ENCODE measurements at places on chromosomes 12 and 14.

- no peak for DNase-seq
Observed at GRCh38 chr12:113082486-113083148, 26.1 kb downstream of the DTX1 start.

DNA sequence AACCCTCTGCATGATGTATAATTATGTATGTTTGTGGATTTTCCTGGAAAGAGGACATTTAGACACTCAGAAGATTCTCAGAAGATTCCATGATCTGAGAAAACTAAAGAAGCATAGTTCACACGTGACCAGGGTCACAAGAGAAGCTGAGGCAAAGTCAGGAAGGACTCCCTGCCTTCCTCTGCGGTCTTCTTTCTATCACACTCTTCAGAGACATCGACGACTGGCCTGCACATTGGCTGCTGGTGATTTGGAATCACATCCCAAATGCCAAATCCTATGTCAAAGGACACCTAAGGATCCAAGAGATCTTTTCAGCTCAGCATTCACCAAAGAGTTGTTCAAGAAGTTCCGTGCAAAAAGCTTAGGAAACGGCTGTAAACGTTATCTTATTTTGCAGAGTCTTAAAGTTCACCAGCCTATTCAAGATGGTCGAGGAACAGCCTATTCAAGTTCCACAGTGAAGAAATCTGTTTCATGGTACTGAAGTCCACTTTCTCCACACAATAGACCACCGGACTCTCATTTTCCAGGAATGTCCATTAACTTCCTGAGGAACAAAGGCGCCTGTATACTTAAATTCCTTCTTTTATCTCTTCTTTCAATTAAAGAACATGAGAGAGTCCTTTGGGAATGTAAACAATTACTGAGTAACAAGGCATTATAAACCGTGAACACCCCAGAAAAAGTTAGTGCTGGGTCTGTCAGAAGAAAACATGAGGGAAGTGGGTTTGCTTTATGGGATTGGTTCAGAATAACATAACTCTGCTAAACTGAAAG lies 42.1 kb downstream of the IGF1 start:
- DNase-seq = no peak

- DNase-seq = no peak
Observed at GRCh38 chr12:20620261-20620660, 74.9 kb upstream of the SLCO1C1 start.

DNA sequence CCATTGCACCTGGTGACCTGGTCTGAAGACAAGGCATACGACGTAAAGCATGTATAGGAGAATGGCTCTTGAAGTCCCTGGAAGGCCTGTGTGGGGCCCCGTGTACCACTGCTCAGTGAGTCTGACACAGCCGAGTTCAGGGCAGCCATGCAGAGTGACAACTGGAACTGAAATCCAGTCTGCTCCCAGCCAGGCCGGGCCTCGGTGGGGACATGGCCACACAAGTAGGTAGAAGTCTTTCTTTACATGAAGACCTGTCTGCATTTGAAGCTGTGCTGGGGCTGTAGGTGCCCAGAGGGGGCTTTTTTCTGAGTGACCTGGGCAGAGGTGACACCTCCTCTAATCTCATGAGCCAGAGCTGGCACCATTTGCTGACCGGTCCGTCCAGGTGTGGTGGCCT lies 35.7 kb downstream of the ADGRD1 start:
- DNase-seq = no peak

DNA sequence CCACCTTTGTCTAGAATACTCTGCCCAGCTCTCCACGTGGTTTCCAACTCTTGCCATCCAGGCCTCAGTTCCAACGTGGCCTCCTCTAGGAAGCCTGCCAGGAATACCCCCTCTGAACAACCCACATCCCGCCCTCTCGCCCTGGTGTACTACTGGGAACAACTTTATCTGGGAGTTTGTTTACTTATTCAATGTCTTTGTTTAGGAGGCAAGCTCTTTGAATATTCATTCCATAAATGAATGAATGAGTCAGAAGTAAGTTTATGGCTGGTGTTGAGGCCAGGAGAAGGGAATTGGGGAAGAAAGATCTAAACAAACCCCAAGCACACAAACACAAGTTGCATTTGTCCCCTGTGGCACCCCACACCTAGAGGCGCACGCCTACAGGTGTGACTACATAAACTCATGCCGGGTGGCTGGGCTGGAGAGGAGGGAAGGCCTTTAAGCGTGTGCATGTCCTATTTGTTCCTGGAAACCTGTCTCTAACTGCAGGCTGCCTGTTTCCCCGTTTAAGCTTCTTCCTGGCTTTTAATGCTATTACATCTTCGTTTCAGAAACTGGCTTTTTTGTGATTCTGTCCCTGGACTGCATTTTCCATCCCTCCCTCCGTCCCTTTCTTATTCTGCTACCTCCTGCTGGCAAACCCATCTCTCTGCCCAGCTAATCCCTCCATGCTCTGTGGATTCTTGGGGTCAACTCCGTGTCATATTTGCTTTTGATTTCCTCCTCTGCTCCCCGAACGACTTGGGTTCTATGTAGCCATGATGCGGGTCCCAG lies 57.9 kb downstream of the FZD10 start:
- DNase-seq = no peak

DNA sequence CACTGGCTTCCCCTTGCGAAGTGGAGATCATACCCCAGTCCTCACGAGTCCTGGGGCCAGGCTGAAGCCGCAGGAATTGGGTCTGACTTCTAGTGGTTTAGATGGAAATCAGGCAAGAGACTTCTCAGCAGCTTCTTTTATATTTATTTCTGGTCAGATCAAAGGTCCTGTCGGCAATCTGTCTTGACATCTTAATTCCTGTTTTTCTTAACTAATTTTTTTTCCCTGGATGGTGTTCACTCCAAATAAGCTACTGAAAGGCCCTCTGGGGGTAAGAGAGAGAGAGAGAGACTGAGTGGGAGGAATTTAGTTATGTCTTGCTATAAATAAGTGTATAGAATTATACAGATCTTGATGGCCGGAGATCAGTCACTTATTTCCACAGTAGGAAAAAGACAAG lies 698.7 kb upstream of the TBX3 start:
- no peak for DNase-seq

DNA sequence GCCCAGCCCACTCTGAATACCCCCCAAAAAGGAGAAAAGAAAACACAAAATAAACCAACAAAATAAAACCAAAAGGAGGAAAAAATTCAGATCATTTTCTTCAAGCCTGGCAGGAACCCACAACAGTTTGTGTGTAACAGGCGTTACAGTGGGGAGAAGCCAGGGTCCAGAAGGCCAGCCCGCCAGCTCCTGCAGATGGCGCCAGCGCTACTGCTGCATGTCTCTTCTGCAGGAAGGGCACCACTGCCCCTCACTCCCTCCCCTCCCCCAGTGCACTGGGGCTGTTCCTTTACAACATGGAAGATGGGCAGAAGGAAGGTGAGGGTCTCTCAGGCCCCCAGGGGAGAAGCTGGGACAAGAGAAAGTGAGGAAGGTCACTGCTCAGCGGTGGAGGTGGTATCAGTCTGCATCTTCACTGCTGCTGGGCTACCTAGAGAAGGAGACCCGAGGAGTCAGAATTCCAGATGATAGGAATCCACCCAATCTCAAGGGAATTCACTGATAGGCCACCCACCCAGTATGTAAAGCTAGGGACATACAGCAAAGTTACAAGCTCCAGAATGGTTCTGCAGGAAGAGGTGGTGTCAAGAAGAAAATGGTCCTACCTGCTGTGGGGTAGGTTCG lies 2.3 kb upstream of the NOP2 start:
- peak; percentile 43 for DNase-seq
